ENCODE measurements at places on chromosomes 5 and 9.
A peak's percentile ranks its signal among the peaks of the same experiment; 100 is the strongest.

- DNase-seq: peak; percentile 52
Observed at GRCh38 chr5:174599992-174600391, 124.4 kb upstream of the MSX2 start.

- no peak for DNase-seq
Observed at GRCh38 chr9:104633976-104634520, 16.0 kb upstream of the OR13C9 start.

DNA sequence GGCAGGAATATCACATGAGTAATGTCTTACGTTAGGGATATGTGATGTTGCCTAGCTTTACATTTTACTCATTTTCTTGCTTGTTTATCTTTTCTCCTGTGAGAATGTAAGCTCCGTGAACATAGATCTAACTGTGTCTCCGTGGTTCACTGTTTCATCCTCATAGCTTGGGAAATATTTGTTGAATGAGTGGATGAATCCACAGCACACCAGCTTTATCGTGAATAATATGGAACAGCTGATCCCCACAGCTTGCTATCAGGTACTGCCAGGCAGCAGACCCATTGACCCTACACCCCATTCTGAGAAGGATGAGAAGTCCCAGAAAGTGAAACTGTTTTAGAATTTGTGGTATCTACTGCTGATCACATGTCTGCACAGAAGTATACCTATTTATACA lies 106.8 kb upstream of the FBN2 start:
- DNase-seq: no peak

DNA sequence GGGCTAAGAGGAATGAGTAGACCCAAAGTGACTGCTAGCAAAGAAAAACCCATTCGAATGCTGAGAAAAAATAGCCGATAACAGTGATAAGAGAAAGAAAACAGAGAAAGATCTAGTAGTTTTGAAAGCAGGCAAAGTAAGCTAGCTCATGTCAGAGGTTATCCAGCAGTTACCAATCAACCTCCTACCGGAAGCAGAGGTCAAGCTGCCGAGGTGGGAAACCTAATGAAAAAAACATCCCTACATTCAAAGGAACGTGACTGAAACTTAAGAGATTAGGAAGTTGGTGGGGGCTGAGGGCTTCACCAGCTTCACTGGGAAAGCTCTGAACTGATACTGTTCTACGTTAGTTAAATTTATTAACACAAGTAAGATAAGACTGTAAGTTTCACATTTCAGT lies 32.6 kb downstream of the SSBP2 start:
- DNase-seq: no peak

GRCh38 chr5:159301466-159301865 lies 28.8 kb downstream of the IL12B start:
- no peak for DNase-seq

- no peak for DNase-seq
Observed at GRCh38 chr9:69499959-69500358, 172.2 kb downstream of the APBA1 start.

- DNase-seq: no peak
Observed at GRCh38 chr9:115616666-115617239, 498.8 kb upstream of the TNC start.

GRCh38 chr9:87500491-87501270 lies 3.0 kb downstream of the DAPK1 start:
- no peak for DNase-seq

- no peak for DNase-seq
Observed at GRCh38 chr9:127293767-127294166, 29.2 kb downstream of the GARNL3 start.

GRCh38 chr9:86503314-86503713 lies 149.1 kb upstream of the TUT7 start:
- DNase-seq: no peak

GRCh38 chr5:85345818-85346217 lies 961.1 kb upstream of the EDIL3 start:
- no peak for DNase-seq

DNA sequence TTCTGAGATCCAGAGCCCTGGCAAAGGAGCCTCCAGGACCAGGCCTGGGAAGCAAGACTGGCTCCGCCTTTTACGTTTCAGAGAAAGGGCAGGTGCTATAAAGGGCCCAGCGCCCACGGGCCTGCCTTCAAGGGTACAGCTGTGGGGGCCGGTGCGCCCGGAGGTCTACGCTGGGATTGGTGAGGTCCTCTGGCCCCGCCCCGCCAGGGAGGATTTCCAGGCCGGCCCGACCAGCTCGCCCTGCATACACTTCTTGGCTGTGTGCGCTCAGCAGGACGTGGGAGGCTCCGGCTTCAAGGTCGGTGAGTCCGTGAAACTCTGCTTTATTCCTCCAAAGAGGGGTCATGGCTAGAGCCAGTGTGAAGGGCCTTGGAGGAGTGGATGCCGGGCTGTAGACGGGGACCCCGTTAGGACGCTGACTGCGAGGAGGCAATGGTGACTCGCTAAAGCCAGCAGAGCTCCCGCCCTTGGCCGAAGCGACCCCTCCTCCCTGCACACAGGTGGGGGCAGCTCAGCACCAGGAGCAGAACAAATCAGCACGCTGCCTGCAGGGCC lies at the start of gene CKMT2:
Gene CKMT2, plus strand, starts transcription at position 243 of the 555 bp plus-strand sequence. CDS start 17,811 bp downstream, outside the sequence.
- peak; percentile 58 for DNase-seq

GRCh38 chr5:21058289-21058688 lies 1070.3 kb upstream of the CDH18 start:
- DNase-seq: no peak

GRCh38 chr9:1639166-1639565 lies 376.0 kb upstream of the SMARCA2 start:
- no peak for DNase-seq

GRCh38 chr9:15086778-15087324 lies 176.6 kb upstream of the FREM1 start:
- DNase-seq: no peak

DNA sequence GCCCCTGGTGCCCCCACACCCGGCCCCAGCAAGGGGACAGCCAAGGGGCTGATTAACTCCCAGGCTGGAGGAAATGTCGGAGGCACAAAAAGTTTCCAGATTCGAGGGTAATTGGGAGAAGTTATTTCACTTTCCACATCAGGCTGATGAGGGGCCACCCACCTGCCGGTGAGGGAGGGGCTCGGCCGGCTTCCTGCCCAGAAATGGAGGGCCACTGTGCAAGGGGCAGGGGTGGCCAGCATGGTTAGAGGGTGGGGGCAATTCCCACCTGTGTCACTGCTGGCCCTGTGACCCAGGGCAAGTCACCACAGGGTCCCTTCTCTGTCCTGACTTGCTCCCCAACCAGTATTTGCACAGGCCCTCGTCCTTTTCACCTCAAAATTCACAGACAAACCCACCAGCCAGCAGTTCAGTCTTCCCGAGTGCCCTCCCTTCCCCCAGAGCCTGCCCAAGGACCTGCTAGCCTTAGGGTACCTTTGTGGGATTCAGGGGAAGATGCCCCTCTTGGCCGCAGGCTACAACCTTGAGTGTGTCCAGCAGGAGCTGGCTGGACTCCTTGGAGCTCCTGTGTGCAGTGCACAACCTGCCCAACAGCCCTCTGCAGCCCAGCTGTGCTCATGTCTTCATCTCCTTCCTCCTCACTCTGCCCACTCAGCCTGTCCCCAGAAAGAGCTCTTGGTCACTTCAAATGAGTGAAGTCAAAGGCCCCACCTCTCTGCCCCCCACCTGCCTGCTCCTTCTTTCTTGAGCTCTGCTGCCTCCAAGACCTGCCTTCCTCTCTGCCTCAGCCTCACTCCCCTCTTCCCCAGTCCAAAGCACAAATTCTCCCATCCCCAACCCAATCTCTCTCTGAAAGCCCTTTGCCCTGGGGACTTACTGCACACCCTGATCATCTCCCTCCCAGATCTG lies 130.5 kb downstream of the BARX1 start:
- no peak for DNase-seq

DNA sequence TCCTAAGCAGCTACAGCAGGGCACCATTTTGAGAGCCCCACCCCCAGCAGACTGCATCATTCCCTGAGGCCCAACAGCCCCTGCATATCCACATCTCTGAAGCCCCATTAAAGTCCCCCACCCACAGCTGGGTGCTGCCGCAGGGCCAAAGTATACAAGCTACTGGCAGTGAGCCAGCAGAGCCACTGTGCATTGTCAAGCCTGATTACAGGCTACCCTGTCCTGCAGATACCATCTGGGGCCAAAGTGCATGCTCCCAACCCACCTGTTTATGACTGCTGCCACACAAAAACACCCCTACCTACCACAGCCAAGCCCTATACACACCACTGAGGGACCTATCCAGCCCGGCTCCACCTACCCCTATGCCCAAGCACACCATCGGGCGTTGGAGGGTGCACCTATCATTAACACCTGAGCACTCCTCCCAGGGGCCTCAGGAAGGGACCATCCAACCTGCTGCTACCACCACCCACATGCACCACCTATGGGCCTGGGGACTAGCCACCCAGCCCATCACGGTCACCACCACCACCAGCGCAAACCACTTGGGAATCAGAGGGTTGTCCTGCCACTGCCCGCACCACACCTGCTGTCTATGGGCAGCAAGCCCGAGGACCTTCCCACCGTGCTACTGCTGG lies 105.0 kb downstream of the PLPP1 start:
- no peak for DNase-seq

DNA sequence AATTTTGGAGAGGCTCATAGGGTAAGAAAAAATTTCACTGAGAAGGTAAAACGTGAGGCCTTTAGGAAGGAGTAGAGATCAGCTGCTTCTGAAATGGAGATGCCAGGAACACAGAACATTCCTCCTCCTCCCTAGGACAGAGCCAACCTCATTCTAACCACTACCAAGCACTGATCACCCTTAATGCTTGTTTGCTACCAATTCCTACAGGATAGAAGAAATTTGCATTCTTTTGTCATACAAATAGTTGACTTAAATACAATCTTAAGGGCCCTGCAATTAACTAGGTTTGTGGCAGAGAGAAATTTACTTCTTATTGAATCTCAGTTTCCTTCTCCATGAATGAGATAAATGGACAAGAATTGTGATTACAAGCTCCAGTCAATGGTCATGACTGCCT lies 780.2 kb upstream of the WWC1 start:
- DNase-seq: no peak

DNA sequence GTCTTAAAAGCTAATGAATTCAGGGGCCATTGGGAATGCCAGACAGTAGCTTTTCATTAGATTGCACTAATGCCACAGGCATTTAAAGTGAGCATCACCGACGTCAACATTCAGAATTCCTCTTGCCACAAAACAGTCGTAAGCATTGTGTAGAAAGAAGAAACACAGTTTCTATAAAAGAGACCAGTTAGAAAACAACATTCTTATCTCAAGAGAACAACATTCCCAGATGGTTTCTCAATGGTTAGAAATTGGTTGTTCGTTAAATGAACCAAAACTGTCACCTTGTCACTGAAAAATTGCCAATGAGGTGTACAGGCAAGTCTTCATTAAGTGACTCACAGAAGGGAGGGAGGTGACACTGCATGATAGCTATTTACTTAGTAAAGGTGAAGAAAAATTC lies 401.6 kb upstream of the PRR16 start:
- DNase-seq: no peak

- peak; percentile 85 for DNase-seq
Observed at GRCh38 chr9:37626708-37627292, 24.0 kb upstream of the FRMPD1 start.

GRCh38 chr9:109449036-109449798 lies 48.9 kb downstream of the PTPN3 start:
- DNase-seq: no peak

GRCh38 chr9:104934691-104935500 lies 6.9 kb upstream of the ABCA1 start:
- DNase-seq: no peak

DNA sequence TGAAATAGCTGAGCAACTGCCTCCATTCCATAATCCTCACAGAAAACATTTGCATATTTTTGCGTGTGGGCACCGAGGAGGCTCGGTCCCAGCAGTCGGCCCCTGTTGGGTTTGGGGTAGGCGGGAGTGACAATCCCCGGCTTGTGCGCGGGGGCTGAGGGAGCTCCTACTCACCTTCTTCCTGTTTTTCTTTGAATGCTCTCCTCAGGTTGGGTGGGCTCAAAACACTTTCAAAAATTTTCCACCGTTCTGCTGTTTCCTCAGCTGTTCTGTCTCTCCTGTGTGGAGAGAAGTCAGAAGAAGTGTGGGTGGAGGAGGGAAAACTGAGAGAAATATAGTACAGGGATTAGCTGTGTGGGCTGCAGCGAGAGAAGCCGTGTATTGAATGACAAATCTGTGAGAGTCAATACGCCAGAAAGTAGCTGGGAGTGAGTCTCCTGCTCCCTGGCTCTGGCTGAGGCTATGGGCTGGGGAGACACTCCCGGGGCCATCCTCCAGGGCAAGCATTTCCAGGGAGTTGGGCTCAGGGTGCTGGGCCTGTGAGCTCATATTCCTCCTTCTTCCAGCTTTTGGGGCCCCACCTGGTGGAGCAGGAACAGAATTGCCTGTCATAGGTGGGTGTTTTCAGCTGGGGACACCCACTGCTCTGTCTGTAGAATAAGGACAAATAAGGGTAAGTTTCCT lies 84.7 kb downstream of the CMYA5 start:
- peak; percentile 44 for DNase-seq

DNA sequence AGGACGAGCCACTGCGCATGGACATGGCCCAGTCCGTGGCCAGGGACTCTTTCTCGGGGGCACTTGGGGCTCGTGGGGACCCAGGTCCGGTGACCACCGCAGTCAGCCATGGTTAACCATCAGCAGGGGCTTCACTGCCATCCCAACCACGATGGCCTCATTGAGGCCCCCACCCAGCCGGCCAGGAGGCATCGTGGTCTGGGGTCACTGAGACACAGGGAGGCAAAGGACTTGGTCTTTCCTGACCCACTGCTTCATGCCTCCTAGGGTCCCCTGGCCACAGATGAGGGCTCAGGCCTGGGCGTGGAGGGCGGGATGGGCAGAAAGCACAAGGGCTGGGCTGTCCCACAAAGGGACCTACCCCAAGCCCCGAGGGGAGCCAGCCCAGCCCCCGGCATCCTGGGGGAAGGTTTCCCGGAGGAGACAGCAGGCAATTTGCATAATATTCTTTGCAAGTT lies 6.6 kb downstream of the NACC2 start:
- DNase-seq: no peak

DNA sequence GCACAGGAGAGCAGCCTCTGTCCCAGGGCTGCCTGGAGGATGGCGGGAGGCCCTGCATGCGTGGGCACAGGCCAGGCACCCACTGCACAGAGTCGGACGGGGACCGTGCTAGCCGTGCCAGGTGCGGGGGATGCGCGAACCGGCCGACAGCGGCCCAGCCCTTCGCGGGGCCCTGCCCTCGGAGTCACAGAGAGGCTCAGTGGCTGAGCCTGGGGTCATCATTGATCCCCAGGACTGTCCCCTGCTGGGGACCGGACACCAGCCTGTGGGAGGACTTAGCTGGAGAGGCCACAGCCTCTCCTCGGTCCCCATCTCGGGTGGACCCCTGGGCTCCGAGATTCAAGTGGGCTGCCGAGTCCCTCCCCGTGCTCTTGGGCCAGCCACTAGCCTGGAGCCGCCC lies 19.1 kb upstream of the LAMC3 start:
- no peak for DNase-seq

GRCh38 chr9:16626577-16627130 lies 243.8 kb downstream of the BNC2 start:
- DNase-seq: no peak

DNA sequence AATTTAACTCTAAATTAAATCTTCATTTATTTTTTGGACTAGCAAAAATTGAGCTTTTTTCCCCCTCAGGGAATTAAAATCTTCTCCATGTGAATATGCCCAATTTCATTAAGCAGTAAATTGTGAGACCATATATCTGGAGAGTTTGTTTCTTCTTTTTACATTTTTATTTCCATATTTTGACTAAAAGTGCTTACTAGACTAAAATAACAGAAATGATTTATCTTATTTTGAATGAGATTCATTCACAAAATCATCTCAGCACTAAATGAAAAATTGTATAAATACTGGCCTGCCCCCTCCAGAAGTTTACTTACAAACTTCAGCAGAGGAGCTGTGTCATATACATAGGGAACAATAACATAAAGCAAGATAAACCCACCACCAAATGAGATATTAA lies 26.6 kb downstream of the MAPKAP1 start:
- DNase-seq: no peak

Measured in SW480 (cell line).